ENCODE measurements at places on chromosomes 4 and X. TPM values are rescaled to one million over a fixed set of nuclear protein-coding genes. Genes with fewer than 3 reads are reported as not detected.

The ELF2 gene
- 26.2 TPM for total RNA-seq

The CT45A2 gene
- not detected for total RNA-seq

The RNF128 gene
- 1.1 TPM for total RNA-seq

The TSPAN5 gene
- 38.1 TPM for total RNA-seq

The GAGE12H gene
- total RNA-seq: not detected

Measured in glomerular endothelial cell (primary cell).